ENCODE measurements at places on chromosomes 13 and 19.
A peak's percentile ranks its signal among the peaks of the same experiment; 100 is the strongest.

DNA sequence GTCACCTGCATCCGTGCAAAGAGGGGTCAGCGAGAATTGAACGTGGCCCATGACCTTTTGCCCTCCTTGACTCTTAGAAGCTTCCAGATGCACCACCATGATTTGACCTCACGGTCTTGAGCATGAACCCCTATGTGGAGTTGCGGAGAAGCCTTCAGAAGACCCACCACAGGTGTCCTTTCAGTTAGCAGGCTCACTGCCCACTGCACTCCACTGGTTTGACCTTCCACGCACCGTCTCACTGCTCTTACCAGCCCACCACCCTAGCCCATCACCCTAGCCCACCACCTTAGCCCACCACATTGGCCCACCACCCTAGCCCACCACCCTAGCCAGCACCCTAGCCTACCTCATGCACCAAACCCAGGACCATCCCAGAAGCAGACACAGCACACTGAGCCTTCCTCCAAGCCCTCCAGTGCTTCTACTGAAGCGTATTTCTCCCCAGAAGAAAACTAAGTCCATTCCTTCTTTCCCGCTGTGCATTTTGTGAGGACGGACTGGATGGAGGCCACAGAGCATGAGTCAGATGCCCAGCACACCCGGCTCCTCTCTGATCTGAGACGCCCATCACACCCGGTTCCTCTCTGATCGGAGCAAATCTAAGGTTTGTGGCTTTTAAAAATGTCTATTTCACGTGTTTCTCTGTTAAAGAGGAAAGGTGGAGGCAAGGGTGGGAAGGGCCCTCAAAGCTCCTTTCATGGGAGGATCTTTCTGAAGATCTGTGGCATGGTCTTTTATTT is 45.8 kb downstream of the SOX1 start:
- peaks cover 36% of the 10 kb centered on the region for H3K27me3 ChIP-seq
- no peak overlapping the region for H3K27ac ChIP-seq
- no peaks in the 10 kb centered on the region for H3K4me1 ChIP-seq
- no peak overlapping the region for H3K4me3 ChIP-seq
- DNase-seq = no peak

DNA sequence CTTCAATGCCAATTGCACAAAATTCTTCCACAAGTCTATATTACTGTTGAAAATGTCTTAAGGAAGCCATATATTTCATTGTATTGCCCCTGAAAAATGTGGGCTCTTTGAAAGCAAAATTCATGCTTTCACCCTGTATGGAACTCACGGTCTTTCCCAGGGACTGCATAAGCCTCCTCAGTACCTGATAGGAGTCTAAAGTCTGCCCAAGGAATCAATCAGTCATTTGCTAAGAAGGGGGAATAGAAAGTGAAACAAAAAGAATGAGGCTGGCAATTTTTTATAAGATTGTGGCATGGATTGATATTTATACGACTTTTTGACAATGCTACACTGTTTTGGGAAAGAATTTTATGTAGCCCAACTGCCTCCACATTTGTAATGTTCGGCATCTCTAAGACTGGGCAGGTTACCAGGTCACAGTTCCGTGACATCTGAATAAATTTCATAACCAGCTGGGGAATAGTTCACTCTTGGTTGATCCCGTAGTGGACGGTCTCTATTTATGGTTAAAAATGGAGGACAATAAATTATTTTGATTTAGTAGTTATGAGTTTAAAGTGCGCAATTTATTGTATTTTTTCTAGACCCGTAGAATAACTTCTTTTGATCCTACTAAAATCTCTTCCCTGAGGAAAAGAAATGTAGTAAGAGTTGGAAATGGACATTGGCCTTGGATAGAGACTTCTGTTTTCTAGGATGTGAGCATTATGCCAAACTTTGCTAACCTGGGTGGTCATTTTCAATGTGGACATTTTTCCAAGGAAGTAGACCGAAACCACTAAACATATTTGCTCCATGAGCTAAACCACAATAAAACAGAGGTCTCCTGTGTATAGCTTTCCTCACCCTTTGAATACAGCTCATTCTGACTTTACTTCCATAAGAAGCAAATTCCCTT is 1585.4 kb downstream of the EFNB2 start:
- H3K36me3 ChIP-seq = no peaks in the 10 kb centered on the region
- no peak for DNase-seq
- H3K27ac ChIP-seq = no peak overlapping the region
- no peak overlapping the region for H3K4me3 ChIP-seq
- H3K4me1 ChIP-seq = no peaks in the 10 kb centered on the region
- no peaks in the 10 kb centered on the region for H3K27me3 ChIP-seq

DNA sequence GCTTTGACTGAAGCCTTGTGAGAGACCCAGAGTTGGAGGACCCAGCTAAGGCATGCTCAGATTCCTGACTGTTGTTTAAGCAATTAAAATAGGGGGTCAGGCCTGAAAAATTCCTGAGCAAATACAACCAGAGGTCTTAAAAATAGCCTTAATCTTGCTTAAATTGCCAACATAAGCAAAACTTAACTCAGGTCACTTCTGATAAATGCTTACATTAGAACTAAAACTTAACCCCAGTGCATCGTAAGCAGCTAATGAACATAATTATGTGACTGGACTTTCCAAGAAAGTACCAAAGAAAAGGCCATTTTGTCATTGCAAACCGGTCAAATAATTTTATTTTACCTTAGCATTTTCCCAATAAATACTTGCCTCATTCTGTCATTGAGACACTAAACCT is 294.5 kb downstream of the ENOX1 start:
- no peak overlapping the region for H3K27ac ChIP-seq
- no peaks in the 10 kb centered on the region for H3K27me3 ChIP-seq
- no peaks in the 10 kb centered on the region for H3K4me1 ChIP-seq
- no peak overlapping the region for H3K4me3 ChIP-seq
- no peaks in the 10 kb centered on the region for H3K36me3 ChIP-seq

- no peaks in the 10 kb centered on the region for H3K27me3 ChIP-seq
- H3K4me1 ChIP-seq = no peaks in the 10 kb centered on the region
- H3K4me3 ChIP-seq = no peak overlapping the region
- H3K27ac ChIP-seq = no peak overlapping the region
- no peak for DNase-seq
- no peaks in the 10 kb centered on the region for H3K36me3 ChIP-seq
These were observed 76.2 kb downstream of the ZNF208 start for GRCh38 chr19:21934593-21934992.

DNA sequence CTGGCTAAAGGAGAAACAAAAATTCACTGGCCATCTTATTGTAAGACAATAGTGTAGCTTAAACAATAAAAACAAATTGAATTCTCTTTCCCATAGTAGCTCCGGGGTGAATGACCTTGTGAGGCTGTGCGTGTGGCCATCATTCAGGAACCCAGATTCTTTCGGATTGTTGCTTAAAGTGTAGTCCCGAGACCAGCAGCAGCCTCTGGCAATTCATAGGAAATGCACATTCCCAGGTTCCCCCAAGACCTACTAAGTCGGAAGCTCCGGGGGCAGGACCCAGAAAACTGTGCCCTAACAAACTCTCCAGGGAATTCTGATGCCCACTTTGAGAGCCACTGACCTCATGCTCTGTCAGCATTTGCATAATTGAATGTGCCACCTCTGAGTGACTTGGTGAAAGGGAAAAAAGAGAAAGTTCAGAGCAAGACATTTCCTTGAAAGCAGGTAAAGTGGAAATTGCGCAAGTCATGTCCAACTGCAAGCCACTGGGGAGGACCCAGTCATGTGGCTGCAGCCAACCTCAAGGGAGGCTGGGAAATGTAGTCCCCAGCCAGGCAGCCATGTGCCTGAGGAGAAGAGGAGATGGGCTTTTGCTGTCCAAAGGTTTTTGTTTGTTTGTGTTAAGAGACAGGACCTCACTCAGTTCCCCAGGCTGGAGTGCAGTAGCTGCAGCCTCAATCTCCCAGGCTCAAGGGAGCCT is 50.7 kb upstream of the PNMA8B start:
- no peaks in the 10 kb centered on the region for H3K27me3 ChIP-seq
- H3K4me1 ChIP-seq = no peaks in the 10 kb centered on the region
- H3K4me3 ChIP-seq = no peak overlapping the region
- no peak for DNase-seq
- no peak overlapping the region for H3K27ac ChIP-seq

DNA sequence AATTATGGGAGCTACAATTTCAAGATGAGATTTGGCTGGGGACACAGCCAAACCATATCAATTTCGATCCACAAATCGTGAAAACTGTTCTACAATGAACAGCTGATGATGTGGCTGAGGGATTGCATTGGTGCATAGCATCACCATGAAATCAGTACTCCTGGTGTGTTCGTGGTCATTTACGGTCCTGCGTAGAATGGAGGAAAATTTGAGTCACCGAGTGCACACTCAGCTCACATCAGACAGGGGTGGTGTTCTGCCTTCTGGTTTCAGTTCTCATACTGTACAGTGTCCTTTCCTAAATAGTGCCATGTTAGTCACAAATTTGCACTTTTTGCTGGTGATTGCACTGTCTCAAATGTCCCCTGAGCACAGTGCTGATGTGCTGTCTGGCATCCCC is 39.2 kb downstream of the MYH14 start:
- H3K27me3 ChIP-seq = no peaks in the 10 kb centered on the region
- no peak overlapping the region for H3K27ac ChIP-seq
- peaks cover 4% of the 10 kb centered on the region for H3K36me3 ChIP-seq
- no peaks in the 10 kb centered on the region for H3K4me1 ChIP-seq
- H3K4me3 ChIP-seq = no peak overlapping the region

- no peak for DNase-seq
- no peaks in the 10 kb centered on the region for H3K4me1 ChIP-seq
- H3K4me3 ChIP-seq = no peak overlapping the region
- no peaks in the 10 kb centered on the region for H3K36me3 ChIP-seq
- H3K27ac ChIP-seq = no peak overlapping the region
These were observed 407.2 kb downstream of the GPC5 start for GRCh38 chr13:91805605-91806004.

DNA sequence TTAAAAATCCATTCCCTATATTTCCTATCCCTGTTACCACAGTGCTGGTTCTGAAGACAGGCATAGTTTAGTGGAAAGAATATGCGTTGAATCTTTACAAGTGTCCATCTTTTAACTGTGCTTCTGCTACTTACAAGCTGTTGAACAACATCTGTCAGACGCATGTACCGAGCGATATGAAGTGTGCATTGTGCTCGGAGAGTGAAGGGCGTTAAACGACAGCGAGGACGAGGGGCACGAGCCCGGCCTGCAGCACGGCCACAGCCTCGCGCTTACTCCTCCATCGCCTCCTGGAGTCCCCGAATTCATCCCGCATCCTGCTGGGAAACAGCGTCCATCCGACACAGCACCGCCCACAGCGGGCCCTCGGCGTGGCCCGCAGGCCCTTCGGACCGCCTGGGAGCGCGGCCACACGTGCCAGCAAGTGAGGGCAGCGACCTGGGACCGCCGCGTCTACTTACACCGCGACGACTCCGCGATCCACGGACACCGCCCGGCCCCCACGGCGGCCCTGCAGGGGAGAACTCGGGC is 514 bp downstream of the PCID2 start:
- H3K27ac ChIP-seq = peak overlapping the region; percentile 99
- no peaks in the 10 kb centered on the region for H3K27me3 ChIP-seq
- H3K4me1 ChIP-seq = peaks cover 37% of the 10 kb centered on the region
- peaks cover 32% of the 10 kb centered on the region for H3K36me3 ChIP-seq
- peak overlapping the region; percentile 98 for H3K4me3 ChIP-seq

- no peak overlapping the region for H3K27ac ChIP-seq
- H3K4me3 ChIP-seq = no peak overlapping the region
- H3K36me3 ChIP-seq = peaks cover 7% of the 10 kb centered on the region
- no peaks in the 10 kb centered on the region for H3K4me1 ChIP-seq
These were observed 900 bp downstream of the MCEMP1 start for GRCh38 chr19:7677669-7678311.

- no peak overlapping the region for H3K4me3 ChIP-seq
- H3K4me1 ChIP-seq = no peaks in the 10 kb centered on the region
- no peak for DNase-seq
- no peak overlapping the region for H3K27ac ChIP-seq
- H3K36me3 ChIP-seq = no peaks in the 10 kb centered on the region
These were observed 229.8 kb upstream of the TMTC4 start for GRCh38 chr13:100904293-100904976.

DNA sequence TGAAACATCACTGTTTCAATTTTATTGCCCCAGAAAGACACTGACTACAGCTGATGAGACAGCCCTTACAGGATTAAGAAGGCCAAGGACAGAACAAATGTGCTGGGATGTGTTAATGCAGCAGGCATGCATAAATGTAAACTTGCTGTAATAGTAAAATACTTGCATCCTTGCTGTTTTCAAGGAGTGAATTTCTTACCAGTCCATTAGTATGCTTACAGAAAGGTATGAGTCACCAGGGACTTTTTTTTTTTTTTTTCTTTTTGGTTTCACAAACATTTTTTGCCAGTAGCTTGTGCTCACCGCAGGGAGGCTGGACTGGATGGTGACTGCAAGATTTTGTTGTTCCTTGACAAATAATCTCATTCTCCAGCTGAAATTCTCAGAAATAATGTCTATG is 55.1 kb downstream of the GPR180 start:
- no peak overlapping the region for H3K4me3 ChIP-seq
- no peaks in the 10 kb centered on the region for H3K36me3 ChIP-seq
- H3K27ac ChIP-seq = no peak overlapping the region
- DNase-seq = no peak
- no peaks in the 10 kb centered on the region for H3K4me1 ChIP-seq

DNA sequence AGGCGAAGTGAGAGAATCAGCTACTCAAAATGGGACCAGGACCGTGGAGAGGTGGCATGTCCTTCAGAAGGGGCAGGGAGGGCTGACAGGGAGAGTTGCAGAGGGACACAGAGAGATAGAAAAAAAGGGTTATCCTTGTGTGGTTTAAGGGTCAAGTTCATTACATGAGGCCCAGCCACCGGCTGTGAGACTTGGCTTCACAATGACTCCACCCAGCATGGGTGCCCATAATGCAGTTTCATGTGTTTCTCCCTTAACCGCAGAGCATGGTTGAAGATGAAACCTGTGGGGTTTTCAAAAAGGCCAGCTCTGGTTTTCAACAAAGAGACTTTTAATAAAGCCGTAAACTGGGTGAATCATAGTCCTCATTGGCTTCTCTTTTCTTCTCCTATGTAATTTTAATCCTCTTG is 164.6 kb downstream of the KLF5 start:
- no peak overlapping the region for H3K4me3 ChIP-seq
- H3K27ac ChIP-seq = no peak overlapping the region
- no peak for DNase-seq
- no peaks in the 10 kb centered on the region for H3K4me1 ChIP-seq
- no peaks in the 10 kb centered on the region for H3K27me3 ChIP-seq

- no peak overlapping the region for H3K4me3 ChIP-seq
- no peaks in the 10 kb centered on the region for H3K27me3 ChIP-seq
- DNase-seq = no peak
- no peak overlapping the region for H3K27ac ChIP-seq
These were observed 4.1 kb downstream of the SPACA6 start for GRCh38 chr19:51697169-51697776.

Measured in heart left ventricle (tissue), 16 donors.